Stimulated activated CD4-positive, alpha-beta T cell treated with anti-CD3 and anti-CD28 coated beads, Interleukin-12 subunit alpha, Interleukin-12 subunit beta, amount 100 ng/mL, for 24 hours (primary cell): ENCODE measurements at places on chromosomes 3 and 15.

GRCh38 chr15:29480949-29481348 lies 211.3 kb upstream of the NSMCE3 start:
- DNase-seq, result no peak

DNA sequence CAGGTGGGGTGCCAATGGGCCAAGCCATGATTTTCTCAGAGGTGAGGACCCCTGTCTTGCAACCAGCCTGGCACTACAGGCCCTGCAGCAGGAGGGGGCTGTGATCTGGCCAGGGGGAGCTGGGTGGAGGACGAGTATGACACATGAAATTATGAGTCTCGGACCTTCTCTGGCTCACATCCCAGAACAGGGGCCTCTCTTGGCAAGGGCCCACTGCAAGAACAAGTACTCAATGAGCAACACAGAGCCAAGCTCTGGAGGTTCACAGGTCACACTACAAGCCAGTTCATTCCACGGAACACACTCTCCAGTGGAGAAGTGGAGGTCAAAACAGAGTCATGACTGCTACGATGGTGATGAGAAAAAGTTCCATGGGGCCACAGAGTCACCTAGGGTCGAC lies 28.3 kb downstream of the CCDC32 start:
- no peak for DNase-seq

DNA sequence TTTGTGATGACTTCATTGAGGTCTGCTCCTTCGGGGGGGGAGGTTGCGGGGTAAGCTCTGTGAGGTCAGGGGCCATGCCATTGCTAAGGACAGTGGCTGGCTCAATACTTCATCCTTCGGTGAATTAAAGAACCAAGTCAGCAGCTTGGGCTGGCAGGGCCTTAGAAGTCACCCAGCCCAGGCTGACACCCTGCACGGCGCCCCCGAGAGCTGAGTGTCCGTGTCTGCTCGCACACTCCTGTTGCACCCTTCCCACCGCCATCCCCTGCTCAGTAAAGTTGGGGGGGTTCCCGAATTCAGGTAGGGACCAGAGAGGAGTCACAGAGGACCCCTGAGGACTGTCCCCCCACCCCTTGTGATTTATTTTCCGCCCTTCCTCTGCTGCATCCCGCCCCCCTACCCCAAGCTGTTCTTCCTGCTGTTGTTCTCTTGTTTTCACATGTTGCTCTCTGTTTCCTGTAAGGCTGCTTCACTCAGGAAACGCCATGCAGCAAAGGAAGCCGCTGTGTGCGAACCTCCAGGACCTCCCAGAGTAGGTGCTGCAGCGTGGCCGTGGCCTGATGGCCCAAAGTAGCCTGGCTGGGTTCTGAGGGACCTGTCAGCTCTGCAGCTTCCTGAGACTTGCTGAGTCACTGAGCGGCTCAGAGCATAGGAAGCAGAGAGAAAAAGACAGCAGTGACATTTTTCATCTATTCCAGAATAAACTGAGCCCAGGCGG lies 14.4 kb downstream of the EFCC1 start:
- DNase-seq, result no peak

DNA sequence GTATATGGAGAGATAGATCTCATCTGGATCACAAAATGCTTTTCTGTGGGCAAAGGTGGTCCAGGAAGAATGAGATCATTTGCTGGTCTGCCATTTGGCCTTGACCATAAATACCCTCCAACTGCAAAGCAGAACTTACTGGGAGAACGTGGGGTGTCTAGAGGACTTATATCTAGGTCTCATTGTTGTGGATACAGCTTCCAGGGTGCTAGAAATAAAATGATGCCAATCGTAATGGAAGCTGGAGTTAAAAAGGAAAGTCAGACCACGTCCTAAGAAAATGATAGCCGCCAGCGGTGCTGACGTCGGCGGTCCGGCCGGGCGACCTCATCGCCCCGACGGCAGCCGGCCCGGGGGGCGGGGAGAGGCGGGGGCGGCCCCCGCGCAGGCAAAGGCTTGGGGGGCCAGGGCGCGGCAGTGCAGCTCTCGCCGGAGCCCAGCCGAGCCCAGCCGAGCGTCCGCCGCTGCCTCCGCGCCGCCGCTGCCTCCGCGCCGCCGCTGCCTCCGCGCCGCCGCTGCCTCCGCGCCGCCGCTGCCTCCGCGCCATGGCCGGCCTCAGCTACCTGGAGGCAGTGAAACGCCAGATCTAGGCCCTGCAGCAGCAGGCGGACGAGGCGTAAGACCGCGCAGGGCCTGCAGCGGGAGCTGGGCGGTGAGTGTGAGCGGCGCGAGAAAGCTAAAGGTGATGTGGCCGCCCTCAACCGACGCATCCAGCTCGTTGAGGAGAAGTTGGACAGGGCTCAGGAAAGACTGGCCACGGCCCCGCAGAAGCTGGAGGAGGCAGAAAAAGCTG lies 89.5 kb downstream of the EOMES start:
- DNase-seq, result peak; percentile 15

GRCh38 chr15:56754772-56755370 lies 21.6 kb upstream of the ZNF280D start:
- DNase-seq, result no peak
